Stimulated activated CD8-positive, alpha-beta memory T cell treated with anti-CD3 and anti-CD28 coated beads, Interleukin-4, amount 100 ng/mL, for 24 hours (primary cell): ENCODE measurements at places on chromosomes 2 and 18.

DNA sequence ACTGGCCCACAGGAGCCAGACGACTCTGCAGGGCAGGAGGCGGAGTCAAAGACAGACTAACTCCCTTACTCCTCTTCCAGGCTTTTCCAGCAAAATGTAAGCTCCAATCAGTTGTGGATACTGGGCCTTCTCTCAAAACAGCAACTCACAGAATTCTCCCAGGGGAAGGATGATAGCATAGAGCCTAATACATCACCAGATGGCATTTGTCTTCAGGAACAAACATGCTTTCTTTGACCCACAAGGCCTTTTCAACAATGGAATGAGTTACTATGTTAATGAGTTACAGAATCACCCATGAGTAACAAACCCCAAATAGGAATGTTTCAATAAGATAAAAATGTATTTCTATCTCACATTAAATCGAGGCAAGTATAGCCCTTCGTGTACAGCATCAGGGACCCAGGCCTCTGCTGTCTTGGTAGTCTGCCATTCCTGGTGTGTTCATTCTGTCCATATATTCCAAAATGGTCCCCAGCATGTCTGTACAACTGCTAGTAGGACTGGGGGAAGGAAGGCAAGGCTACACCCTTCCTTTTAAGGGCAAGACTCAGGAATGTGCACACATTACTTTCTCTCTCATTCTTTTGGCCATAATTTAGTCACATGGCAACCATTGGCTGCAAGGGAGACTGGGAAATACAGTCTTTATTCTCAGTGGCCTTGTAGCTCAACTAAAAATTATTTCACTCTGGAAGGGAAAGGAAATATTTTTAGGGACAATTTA is 76.4 kb downstream of the BOD1L2 start:
- no peak for DNase-seq

DNA sequence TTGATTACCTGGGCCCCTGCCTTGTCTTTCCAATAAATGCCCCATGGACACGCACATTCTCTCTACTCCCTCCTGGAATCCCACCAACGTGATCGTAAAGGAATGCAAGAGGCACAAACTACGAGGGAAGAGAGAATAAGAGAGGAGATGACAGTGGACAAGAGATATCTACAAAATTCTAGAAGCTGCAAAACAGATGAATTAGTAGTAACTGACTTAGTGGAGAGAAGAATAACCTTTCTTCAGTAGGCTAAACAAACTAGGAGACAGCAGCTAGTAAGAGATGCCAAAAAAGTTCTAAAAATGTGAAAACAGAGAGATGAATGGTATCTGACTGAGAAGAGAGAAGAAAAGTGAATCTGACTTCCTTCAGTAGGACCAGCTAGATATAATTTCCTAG is 43.5 kb upstream of the MYCN start:
- DNase-seq: no peak

- no peak for DNase-seq
Observed at GRCh38 chr18:73859837-73860397, 287.7 kb downstream of the FBXO15 start.

DNA sequence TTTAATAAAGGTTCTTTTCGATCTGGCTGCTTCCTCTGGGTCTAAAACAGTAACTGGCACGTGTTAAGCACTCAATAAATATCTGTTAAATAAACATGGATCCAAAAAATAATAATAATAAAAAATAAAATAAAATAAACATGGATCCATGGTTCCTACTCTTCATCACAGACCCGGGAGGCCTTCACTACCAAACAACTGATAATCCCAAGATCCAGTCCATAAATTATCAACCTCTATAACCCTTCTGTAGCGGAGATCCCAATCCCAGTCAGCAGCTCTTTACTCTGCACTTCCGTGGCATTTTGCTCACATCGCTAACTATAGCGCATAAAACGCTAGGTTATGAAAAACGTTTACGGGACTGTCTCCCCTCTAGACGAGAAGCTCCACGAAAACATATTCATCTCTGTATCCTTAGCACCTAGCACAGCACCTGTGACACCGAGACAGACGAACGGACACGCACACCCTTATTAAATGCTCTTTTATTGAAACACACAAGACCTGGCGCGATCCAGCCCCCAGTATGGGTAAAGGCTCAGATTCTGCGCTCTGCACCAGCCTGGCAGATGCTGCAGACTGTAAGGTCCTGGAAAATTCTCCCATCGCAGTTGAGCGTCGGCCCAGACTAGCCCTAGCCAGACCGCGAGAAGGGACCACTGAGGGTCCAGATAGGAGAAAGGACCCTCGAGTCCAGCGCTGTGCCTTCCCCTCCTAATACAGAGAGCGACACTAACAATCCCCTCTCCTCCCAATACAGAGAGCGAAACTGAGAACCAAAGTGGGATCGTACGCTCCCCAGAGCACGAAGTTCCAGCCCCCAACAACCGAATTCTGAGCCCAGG is 770 bp downstream of the NBAS start:
- no peak for DNase-seq

GRCh38 chr18:8841781-8842485 is 136.6 kb downstream of the MTCL1 start:
- no peak for DNase-seq

DNA sequence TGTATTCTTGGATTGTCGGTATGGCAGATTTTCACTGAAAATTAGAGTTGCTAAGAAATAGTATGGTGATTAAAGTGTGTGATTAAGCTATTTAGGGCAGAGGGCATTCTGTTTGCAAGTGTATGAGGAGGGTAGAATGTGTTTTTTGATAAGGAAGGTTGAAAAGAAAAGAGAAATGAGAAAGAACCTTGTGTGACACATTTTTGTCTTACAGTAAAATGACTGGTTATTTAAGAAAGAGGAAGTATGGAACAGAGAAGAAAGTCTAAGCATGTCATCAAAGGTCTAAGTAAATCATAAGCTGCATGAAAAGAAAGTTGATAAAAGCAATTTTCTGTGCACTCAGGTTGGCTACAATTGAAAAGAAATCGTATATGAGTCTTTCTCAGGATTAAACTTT is 5.2 kb upstream of the RSAD2 start:
- no peak for DNase-seq

- no peak for DNase-seq
Observed at GRCh38 chr18:59502274-59503175, 143.5 kb upstream of the LMAN1 start.

- DNase-seq: no peak
Observed at GRCh38 chr2:234725528-234726264, 226.1 kb upstream of the SH3BP4 start.

DNA sequence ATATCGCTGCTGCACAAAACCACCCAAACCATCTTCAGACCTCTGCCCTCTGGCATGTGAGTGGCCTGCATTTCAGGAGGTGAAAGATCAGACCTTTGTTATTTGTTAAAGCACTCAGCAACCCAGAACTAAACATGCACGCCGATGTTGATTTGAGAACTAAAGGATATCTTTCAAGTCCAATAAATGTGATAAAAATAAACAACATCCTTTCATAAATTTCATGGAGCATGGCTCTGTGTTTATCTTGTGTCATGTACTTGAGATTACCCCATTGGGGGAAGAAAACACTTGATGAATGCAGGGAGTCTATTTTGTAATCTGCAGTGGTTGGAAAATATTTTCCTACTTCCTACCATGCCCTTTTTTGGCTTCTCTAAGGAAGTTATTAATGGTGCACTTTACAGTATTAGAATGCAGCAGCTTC is 70.8 kb upstream of the GATA6 start:
- DNase-seq: no peak

DNA sequence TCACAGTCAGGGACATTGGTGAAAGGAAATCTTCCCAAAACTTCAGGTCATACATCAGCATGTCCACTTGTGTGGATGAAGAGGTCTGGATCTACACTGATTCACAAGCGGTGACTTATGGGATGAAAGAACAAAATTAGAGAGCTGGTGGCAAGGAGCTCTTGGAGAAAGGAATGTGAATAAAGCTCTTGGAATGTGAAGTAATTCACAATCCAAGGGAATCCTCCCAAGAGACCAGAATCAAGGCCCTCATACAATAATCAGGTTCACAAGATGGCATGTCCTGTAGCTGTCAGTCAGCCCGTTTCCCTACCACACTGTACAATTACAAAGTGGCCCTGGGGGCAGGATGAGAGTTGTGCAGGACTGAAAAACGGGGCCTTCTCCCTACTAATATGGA is 96.2 kb downstream of the MRPS9 start:
- DNase-seq: no peak

GRCh38 chr2:10208736-10209135 is 86.2 kb downstream of the RRM2 start:
- no peak for DNase-seq
